ENCODE measurements at places on chromosomes 2 and 18.

GRCh38 chr2:195730912-195731311 lies 73.9 kb downstream of the SLC39A10 start:
- DNase-seq = no peak

DNA sequence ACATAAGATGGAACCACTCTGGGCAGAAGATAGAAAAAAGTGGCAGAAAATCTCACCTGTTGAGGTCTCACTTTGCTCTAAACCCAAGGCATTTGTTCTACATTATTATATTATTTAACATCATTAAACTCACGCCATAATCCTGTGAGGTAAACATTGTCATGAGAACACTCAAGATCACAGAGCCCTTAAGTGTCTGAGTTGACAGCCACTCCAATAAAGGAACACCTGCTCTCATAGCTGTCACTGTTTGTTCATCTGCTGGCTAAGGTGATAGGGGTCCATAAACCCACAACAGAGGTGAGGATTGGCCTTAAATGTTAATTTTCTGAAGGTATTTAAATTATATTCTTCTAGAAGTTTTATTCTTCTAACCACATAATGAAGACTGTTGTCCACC lies 439.7 kb downstream of the RIT2 start:
- no peak for DNase-seq

- DNase-seq = no peak
These were observed 47.8 kb downstream of the CFAP36 start for GRCh38 chr2:55567298-55567697.

DNA sequence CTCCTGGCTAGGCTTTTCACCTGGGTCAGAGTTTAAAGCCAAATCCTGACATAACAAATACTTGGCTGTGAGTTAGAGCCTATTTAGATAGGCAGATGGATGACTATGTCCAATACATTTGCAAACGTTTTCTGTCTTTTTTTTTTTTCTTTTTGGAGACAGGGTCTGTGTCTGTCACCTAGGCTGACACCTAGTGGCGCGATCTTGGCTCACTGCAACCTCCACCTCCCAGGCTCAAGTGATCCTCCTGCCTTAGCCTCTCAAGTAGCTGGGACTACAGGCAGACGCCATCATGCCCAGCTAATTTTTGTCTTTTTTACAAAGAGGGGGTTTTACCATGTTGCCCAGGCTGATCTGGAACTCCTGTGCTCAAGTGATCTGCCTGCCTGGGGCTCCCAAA lies 124.8 kb downstream of the DYM start:
- no peak for DNase-seq
